ENCODE measurements at places on chromosomes 3 and 15. TPM values are rescaled to one million over a fixed set of nuclear protein-coding genes. Genes with fewer than 3 reads are reported as not detected.

Gene CDHR4
- total RNA-seq: not detected

Gene LRRC31
- not detected for total RNA-seq

- H3K27me3 ChIP-seq: peaks cover 67% of the 10 kb centered on the region
- no peak for DNase-seq
- H3K4me1 ChIP-seq: peaks cover 12% of the 10 kb centered on the region
- H3K4me3 ChIP-seq: peak overlapping the region; percentile 85
- no peak overlapping the region for H3K27ac ChIP-seq
- H3K36me3 ChIP-seq: no peaks in the 10 kb centered on the region
Observed at GRCh38 chr3:159764490-159765029, 224.1 kb upstream of the IL12A start.

Gene AADACL2
- total RNA-seq: not detected

DNA sequence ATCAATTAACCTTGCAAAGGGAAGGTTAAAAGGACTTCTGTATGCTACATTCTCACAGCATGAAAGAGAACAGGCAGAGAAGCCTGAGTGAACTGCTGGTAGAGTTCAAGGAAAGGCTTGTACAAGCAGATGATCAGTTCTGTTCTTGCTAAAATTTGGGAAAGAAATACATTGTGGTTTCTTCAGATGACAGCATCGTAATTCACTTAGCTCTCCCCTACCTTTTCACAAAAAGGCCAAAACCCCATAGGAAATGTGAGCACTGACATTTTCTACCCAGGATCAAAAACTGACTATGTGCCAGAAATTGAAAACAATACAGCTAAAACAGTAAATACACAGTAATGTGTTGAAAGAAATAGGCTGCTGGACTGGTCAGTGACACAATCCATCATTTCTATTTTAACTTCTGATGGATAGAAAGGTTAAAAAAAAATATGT, 216.4 kb downstream of the DPH6 start:
- H3K4me1 ChIP-seq: no peaks in the 10 kb centered on the region
- H3K4me3 ChIP-seq: no peak overlapping the region
- no peaks in the 10 kb centered on the region for H3K36me3 ChIP-seq
- no peak for DNase-seq
- H3K27ac ChIP-seq: no peak overlapping the region

DNA sequence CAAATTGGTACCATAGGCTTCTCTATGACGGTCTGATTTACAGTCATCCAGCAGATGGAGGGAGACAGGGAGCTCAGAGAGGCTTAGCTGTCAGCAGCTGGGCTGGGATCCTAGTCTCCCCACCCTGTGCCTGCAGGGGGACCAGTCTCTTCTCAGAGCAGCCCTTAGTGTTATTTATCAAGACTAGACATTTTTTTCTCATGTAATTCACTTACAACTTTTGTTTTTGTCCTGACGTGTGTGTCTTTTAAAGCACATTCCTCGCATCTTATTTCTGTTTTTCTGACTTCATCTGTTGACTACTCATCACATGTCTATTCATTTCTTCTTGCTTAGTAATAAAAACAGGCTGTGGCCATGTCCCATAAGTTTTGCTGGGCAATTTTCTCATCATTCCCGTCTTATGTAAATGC, 116.1 kb downstream of the KLF13 start:
- H3K27me3 ChIP-seq: no peaks in the 10 kb centered on the region
- H3K36me3 ChIP-seq: no peaks in the 10 kb centered on the region
- H3K27ac ChIP-seq: no peak overlapping the region
- DNase-seq: no peak

Gene CAMK2N2
- not detected for total RNA-seq

DNA sequence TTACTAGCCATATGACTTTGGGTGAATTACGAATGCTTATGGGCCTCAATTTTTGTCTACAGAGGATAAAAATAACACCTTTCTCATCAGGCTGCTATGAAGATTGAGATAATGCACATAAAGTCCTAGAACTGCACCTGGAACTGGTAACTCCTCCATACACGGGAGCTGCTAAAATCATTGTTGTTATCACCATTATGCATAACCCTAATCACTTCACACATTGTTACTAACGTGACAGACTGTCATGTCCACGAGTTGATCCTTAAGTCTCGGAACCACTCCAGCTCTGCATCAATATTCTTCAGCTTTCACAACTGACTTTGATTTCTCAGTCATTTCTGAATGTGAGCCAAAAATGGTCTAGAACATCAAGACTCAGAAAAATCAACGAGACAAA, 64.1 kb downstream of the RFTN1 start:
- H3K27me3 ChIP-seq: no peaks in the 10 kb centered on the region
- H3K4me1 ChIP-seq: peaks cover 25% of the 10 kb centered on the region
- no peak for DNase-seq
- H3K36me3 ChIP-seq: peaks cover 57% of the 10 kb centered on the region
- H3K27ac ChIP-seq: no peak overlapping the region
- H3K4me3 ChIP-seq: no peak overlapping the region

DNA sequence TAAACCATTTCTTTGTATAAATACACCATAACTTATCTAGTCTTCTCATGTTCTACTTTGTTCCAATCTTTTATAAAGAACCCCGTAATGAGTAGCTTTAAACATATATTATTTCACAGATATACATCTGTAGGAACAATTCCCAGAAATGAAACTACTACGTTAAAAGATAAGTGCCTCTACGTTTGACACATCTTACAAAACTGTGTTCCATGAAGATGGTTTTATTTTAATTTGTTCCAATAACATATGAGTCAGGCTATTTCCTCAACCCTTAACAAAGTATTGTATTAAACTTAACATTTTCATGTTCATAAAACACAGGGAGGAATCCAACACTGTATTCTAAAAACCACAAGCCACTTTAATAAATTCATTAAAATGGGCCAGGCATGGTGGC, 52.9 kb downstream of the TRPM7 start:
- H3K36me3 ChIP-seq: peaks cover 16% of the 10 kb centered on the region
- no peaks in the 10 kb centered on the region for H3K4me1 ChIP-seq
- no peak overlapping the region for H3K27ac ChIP-seq
- DNase-seq: no peak
- H3K4me3 ChIP-seq: no peak overlapping the region

DNA sequence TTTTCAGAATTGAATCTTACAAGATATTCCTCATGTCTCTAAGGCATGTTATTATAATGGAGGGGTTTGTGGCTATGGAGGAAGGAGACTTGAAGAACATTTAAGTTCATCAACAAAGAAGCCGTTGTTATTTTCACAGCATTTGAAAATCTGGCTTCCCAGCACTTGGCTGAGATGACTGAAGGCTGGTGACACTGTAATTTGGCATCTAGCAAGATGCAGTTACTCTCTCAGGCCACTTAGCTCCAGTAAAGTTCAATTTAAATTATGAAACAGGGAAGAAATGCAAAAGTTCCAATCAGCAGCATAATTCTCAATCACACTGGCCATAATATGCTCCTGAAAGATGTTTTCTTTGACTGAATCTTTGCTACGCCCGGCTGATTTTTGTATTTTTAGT, 139.4 kb upstream of the NUDT16 start:
- no peak for DNase-seq
- H3K27me3 ChIP-seq: no peaks in the 10 kb centered on the region
- no peak overlapping the region for H3K4me3 ChIP-seq
- no peak overlapping the region for H3K27ac ChIP-seq
- no peaks in the 10 kb centered on the region for H3K36me3 ChIP-seq

DNA sequence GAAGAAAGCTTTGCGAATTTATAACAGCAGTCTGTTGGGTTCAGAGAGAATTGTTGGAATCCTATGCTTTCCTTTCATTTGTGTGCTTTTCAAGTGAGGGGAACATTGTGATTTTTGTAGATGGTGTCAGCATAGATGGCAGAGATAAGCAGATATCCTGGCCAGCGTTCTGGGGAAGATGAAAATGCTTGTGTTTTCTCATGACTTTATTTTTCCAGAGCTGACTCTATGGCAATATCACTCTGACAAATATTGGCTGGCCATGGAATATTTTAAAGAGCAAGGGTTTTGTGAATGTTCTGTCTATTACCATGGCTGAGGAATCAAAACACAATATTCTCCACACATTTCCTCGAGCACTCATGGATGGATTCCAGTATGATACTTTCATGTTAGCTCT, 108.8 kb downstream of the MITF start:
- H3K27ac ChIP-seq: no peak overlapping the region
- H3K36me3 ChIP-seq: no peaks in the 10 kb centered on the region
- H3K4me1 ChIP-seq: no peaks in the 10 kb centered on the region
- DNase-seq: no peak

GRCh38 chr3:64164349-64164748, 60.9 kb downstream of the PRICKLE2 start:
- DNase-seq: no peak
- H3K27ac ChIP-seq: no peak overlapping the region
- no peaks in the 10 kb centered on the region for H3K36me3 ChIP-seq
- H3K27me3 ChIP-seq: peaks cover 5% of the 10 kb centered on the region

- no peaks in the 10 kb centered on the region for H3K36me3 ChIP-seq
- H3K4me1 ChIP-seq: no peaks in the 10 kb centered on the region
- no peak for DNase-seq
- no peak overlapping the region for H3K4me3 ChIP-seq
Observed at GRCh38 chr3:54831112-54831511, 96.7 kb downstream of the LRTM1 start.

DNA sequence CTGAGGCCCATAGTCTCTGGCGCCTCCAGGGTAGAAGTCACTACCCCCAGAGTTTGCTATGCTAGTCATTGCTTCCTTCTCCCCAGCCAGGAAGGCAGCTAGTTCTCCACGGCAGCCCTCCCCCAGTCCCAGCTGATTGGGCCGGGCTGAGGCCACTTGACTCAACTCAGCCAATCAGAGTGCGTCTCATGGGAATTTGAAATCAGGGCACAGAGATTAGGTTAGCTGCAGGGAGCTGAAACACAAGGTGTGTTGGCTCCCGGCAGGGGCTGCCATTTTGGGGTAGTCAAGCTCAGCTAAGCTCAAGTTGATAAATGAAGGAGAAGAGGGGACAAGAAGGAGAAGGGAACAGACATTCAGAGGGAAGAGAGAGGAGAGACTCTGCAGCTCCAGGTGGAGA, 32.8 kb downstream of the LINGO1 start:
- H3K36me3 ChIP-seq: no peaks in the 10 kb centered on the region
- no peak overlapping the region for H3K27ac ChIP-seq
- DNase-seq: no peak
- H3K4me3 ChIP-seq: no peak overlapping the region
- H3K4me1 ChIP-seq: peaks cover 5% of the 10 kb centered on the region
- H3K27me3 ChIP-seq: peaks cover 2% of the 10 kb centered on the region

GRCh38 chr3:118057086-118057485, 977.6 kb downstream of the IGSF11 start:
- DNase-seq: no peak
- no peaks in the 10 kb centered on the region for H3K27me3 ChIP-seq
- no peaks in the 10 kb centered on the region for H3K4me1 ChIP-seq

DNA sequence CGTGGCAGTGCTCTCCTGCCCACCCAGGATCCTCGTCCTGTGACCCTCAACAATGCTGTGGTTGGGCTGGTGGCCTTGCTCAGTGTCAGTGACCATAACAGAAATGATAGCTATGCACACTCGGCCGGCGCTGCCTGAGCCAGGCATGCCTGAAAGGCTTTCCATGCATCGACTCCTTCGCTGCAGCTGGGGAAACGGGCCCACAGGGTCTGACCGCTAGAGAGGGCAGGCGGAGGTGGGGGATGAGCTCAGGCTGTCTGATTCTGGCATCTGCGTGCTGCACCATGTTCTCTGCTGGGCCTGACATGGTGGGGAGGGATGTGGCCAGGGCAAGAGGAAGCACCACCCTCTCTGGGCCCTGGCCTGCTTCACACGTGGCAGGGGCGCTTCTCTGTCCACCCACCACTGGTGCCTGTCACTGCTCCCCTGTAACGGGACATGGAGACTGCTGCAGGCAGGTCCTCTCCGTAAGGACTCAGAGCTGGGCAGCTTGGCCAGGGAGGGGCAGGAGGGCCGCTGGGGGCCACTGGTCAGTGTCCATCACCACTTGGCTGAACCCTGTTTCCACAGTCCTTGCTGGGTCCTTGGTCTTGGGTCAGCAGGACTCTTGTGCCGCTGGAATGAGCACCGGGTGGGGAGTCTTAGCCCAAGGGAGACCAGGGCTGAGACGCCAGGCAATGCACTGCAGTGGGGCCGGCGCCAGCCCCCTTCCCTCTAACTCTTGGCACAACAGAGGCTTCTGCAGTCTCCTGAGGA, 64.1 kb upstream of the RPL32 start:
- DNase-seq: no peak
- no peak overlapping the region for H3K27ac ChIP-seq

- no peaks in the 10 kb centered on the region for H3K27me3 ChIP-seq
- no peak overlapping the region for H3K27ac ChIP-seq
- DNase-seq: no peak
- no peak overlapping the region for H3K4me3 ChIP-seq
Observed at GRCh38 chr15:25680686-25681025, 182.5 kb downstream of the ATP10A start.

GRCh38 chr3:58725326-58725853, 58.8 kb upstream of the FAM3D start:
- H3K27me3 ChIP-seq: no peaks in the 10 kb centered on the region
- H3K4me3 ChIP-seq: no peak overlapping the region
- no peak for DNase-seq
- H3K36me3 ChIP-seq: no peaks in the 10 kb centered on the region
- no peak overlapping the region for H3K27ac ChIP-seq

- DNase-seq: no peak
- H3K27ac ChIP-seq: no peak overlapping the region
- peaks cover 9% of the 10 kb centered on the region for H3K27me3 ChIP-seq
- H3K4me3 ChIP-seq: no peak overlapping the region
Observed at GRCh38 chr3:136804141-136804540, 14.8 kb upstream of the SLC35G2 start.

Gene KLHL40
- total RNA-seq: not detected

Gene MKRN2OS
- not detected for total RNA-seq

Gene IQCH
- total RNA-seq: 2.2 TPM

GRCh38 chr3:192892981-192893700, 24.5 kb downstream of the MB21D2 start:
- peaks cover 14% of the 10 kb centered on the region for H3K36me3 ChIP-seq
- peak; percentile 60 for DNase-seq
- H3K27me3 ChIP-seq: peaks cover 12% of the 10 kb centered on the region
- peak overlapping the region; percentile 86 for H3K27ac ChIP-seq
- peaks cover 55% of the 10 kb centered on the region for H3K4me1 ChIP-seq

GRCh38 chr15:27730868-27731267, 368.2 kb downstream of the OCA2 start:
- H3K27ac ChIP-seq: no peak overlapping the region
- no peaks in the 10 kb centered on the region for H3K27me3 ChIP-seq
- no peak for DNase-seq
- H3K36me3 ChIP-seq: no peaks in the 10 kb centered on the region

Gene NTRK3
- not detected for total RNA-seq

DNA sequence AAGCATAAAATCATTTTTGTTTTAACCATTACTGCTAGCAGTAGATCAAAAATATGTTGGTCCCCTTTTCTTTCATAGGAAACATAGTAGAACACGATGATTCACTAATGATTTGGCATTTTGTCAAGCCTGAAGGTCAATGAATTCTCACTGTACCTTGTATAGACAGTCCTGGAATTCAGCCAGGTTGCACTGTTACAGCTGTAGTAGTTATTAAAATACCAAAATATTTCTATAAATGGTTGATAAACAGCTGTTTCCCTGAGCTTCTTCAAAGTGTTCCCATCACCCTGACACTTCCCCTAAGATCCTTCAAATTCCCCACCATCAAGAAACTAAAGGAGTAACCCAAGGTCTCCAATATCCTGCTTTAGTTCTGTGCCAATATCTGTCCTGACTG, 200.9 kb downstream of the ATP8B4 start:
- H3K36me3 ChIP-seq: peaks cover 50% of the 10 kb centered on the region
- H3K27ac ChIP-seq: no peak overlapping the region
- H3K4me1 ChIP-seq: no peaks in the 10 kb centered on the region
- DNase-seq: no peak

Measured in activated naive CD8-positive, alpha-beta T cell treated with anti-CD3 and anti-CD28 coated beads, Interleukin-2, amount 10 ng/mL, durations not matched to agents 7 days and 5 days (primary cell).